ENCODE measurements at places on chromosomes 3 and 15.

- no peak for DNase-seq
Measured at GRCh38 chr3:136297826-136298225, 47.7 kb downstream of the PCCB start.

DNA sequence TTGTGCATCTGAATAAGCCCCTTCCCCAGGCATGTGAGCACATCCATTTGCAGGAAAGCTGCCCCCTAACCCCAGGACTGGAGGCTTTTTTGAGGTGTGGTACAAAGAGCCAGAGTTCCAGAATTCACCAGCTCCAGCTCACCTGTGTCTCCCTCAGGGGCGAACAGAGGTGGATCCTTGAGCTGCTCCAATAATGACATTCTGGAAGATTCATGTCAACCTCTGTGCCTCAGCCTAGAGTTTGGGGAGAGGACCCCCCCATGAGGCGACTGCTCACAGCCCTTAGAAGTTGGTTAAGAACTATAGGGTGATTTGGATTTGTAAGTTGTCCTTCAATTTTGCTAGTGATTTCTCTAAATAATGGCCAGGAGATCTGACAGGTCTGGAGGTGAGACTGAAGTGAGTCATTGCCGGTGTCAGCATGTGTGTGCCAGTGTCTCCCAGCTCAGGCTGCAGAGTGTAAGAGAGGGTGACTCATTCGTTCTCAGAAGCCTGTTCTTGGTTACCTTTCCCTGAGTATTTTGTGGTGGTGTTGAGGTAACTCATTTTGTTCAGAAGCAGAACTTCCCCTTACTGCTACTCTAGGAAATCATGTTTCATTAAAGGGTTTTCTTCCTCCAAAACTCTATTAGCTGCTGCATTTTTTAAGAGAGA is 136.9 kb upstream of the TOPAZ1 start:
- DNase-seq, result peak; percentile 47

- no peak for DNase-seq
Measured at GRCh38 chr15:38690719-38691332, 126.2 kb upstream of the RASGRP1 start.

DNA sequence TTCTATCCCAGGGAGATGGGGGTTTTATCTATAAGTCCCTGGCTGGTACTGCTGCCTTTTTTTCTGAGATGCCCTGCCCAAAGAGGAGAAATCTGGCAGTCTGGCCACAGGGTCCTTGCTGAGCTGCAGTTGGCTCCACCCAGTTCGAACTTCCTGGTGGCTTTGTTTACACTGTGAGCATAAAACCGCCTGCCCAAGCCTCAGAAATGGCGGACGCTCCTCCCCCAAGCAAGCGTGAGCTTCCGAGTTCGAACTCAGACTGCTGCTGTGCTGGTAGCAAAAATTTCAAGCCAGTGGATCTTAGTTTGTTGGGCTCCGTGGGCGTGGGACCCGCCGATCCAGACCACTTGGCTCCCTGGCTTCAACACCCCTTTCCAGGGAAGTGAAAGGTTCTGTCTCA is 126.8 kb upstream of the SUCLG2 start:
- no peak for DNase-seq

DNA sequence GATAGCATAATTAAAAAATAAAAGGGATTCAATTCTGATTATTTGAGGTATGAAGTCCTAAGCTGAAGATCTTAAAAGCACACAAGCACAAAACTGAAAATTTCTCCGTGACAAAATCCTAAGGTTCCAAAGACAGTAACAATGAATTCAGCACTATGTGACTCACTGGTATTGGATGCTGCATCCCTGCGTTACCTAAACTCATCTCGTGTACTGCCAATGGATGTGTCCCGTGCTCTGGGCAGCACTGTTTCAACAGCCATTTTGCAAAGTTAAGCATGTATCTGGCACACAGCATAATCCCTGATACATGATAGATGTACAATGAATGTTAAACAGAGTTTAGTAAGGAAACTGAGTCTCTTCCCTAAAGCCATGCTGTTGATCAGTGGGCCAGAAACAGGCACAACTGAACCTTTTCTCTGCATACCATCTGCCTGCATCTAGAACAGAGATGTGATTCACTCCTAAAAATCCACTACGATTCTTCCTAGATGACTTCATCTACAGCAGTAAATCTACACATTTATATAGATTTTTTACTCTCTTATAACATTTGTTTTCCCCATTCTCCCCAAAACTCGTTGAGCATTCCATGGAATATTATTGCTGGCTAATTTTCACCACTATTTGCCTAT is 14.3 kb downstream of the SUCLG2 start:
- DNase-seq, result no peak

DNA sequence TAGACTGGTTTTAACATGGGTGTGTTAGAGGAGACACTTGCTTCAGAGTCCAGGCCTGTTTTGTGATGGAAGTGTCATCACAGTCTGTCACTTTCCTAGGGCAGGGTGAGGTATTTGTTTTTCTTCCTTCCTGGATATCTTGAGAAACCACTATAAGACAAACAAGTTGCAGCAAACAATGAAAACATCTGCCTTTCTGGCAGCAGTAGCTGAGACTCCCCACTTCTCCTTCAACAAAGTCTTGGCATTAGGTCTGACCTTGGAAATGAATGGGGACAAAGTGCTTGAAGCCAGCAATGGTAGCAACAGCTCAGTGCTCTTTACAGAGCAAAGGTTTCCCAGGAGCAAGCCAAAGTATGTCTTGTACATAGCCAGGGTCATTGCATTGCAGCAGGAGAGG is 64.6 kb downstream of the CD200 start:
- DNase-seq, result no peak

- peak; percentile 89 for DNase-seq
Measured at GRCh38 chr15:39140060-39140604, 440.7 kb upstream of the THBS1 start.
